Hematopoietic multipotent progenitor cell (in vitro differentiated cells): ENCODE measurements at places on chromosomes 2 and 18. TPM values are rescaled to one million over a fixed set of nuclear protein-coding genes. Genes with fewer than 3 reads are reported as not detected.

AGXT gene
- total RNA-seq, result not detected

UGT1A10 gene
- under 0.01 TPM for total RNA-seq

SEPTIN10 gene
- total RNA-seq, result 0.27 TPM

DPP4 gene
- total RNA-seq, result 0.27 TPM

PER2 gene
- 19.9 TPM for total RNA-seq
